AG09309 (cell line): ENCODE measurements at places on chromosomes 5 and 9.

GRCh38 chr5:180467028-180467975, 26.9 kb upstream of the CNOT6 start:
- no peak for DNase-seq

DNA sequence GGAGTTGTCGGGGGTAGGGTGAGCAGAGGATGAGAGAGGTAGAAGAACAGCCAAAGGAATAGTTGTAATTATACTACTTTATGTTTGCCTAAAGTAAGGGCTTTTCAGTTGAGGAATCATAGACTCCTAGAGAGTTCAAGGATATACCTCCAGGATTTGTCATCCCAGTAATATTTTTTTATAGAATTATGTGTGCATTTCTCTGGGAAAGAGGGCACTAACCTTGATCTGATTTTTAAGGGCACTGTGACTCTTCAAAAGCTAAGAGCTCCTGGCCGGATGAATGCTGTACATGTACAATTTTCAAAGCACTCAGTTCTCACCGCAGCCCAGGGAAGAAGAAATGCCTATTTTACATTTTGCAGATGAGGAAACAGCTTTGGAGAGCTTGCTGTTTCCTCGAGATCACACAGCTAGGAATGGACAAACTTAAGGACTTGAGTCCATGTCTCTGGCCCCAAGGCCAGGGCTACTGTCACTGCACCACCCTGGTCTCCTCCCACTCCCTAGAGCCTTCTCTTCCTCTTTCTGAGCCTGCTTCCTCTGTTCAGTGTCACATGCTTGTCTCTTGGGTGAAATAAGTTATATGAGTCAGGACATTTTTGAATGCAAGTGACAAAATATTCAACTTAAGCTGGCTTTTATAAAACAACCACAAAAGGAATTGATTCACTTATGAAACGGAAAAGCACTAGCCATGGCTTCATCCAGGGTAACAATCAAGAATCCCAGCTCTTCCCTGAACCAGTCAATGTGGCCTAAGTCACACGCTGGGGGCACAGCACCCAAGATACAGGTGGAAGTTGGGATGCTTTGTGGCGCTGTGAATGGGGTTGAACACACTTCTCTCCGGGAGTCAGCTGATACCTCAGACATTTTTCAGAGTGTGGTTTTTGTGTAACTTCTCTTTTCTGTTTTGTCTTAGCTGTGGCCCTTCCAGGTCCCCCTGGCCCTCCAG, 45.7 kb upstream of the TGFBR1 start:
- DNase-seq: no peak

GRCh38 chr5:150141544-150142184, 14.0 kb downstream of the PDGFRB start:
- no peak for DNase-seq

DNA sequence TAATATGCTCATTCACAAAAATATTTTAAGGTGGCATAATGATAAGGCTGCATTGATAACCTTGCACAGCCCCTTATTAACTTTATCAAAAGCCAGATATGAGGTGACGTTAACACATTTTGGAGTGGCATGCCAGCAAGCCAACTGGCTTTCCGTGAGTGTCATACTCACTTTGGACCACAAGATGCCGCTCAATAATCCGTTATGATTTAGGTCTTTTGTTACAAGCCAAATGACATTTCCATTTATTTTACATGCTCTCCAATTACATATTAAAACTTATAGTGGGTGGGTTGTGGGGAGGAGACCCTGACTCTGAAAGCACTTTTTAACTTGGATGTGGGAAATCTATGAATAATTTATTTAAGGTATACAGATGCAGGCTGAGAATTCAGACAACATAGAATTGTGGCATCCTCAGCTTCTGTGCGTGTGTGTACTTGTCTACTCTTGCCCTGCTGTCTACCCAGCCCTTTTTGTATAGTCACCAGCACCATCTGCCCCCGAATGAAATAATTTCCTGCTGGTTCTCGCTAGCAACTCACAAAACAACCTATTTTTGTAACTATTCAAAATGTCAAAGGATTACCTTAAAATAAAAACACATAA, 305.1 kb downstream of the PSAT1 start:
- DNase-seq: no peak

DNA sequence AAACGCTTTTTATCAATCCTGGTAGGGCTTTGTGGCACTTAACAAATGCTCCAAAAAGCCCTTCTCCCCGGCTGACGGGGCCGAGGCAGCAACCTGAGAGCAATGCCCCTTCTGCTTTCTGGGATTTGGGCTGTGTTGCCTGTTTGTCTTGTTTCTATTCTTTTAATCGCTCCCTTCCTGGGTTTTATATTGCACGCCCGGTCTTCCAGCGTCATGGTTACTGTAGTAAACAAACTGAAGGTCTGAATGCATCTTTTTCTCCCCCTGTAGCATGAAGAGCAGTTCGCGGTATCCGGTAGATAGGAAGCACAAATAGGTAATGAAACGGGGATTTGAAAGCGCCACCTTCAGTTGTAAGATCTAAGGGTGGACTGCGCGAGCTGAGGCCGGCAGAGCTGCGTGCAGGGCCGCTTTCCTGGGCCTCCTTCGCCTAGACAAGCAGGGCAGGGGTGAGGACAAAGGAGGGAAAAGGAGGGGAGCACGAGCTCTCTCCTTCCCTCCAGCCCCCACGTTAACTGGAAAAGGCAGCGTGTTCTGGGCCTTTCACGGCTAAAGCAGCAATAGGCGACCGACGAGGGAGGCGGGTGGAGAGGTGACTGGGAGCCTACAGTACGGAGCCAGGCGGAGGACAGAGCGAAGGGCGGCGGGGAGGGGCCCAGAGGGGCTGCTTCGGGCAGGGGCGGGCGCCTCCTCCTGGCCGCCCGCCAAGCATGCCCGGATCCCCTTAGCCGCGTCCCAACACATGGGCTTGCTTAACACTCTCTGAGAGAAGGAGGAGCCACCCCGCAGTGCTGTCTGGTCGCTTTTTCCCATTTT, 49.3 kb upstream of the ZNF366 start:
- DNase-seq: no peak

DNA sequence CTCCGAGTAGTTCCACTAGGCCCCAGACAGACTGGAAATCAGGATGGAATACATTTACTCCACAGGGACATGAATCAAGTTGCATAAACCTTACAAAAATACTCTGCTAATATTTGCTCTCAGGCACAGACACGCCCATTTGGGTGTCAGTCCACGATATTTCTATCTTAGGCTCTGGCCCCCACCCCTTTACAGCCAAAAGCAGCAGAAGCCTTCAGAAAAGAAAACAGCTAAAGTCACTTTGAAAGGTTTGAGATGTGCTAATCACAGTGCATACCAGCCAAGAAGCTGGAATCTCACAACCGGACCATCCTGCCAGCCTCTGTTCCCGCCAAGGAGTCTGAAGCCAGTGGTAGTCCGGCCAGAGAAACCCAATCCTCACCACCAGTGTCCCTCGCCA, 22.6 kb downstream of the PTPN3 start:
- no peak for DNase-seq

- no peak for DNase-seq
Measured at GRCh38 chr5:33565324-33565723, 124.6 kb downstream of the TARS1 start.

- no peak for DNase-seq
Measured at GRCh38 chr9:6893350-6894131, 135.8 kb downstream of the KDM4C start.

DNA sequence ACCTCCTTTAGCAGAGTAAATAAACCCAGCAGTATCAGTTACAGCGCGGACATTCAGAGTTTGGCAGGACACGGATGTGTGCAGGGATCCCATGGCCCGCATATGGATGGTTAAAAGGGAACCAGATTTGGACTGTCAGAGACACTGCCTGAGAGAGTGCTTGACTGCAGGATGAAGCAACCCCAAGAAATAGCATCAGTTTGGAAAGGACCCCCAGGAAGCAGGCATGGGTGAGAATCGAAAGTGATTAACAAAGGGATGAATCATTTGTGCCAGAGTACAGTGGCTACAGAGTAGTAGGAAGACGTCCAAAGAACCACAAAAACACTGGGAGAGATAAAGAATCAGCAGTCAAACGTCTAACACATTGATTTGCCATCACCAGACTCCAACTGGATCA, 5.5 kb downstream of the C7 start:
- DNase-seq: no peak

- no peak for DNase-seq
Measured at GRCh38 chr5:126851501-126852011, 74.6 kb downstream of the LMNB1 start.

- DNase-seq: no peak
Measured at GRCh38 chr5:74342948-74343682, 297.4 kb downstream of the ENC1 start.

DNA sequence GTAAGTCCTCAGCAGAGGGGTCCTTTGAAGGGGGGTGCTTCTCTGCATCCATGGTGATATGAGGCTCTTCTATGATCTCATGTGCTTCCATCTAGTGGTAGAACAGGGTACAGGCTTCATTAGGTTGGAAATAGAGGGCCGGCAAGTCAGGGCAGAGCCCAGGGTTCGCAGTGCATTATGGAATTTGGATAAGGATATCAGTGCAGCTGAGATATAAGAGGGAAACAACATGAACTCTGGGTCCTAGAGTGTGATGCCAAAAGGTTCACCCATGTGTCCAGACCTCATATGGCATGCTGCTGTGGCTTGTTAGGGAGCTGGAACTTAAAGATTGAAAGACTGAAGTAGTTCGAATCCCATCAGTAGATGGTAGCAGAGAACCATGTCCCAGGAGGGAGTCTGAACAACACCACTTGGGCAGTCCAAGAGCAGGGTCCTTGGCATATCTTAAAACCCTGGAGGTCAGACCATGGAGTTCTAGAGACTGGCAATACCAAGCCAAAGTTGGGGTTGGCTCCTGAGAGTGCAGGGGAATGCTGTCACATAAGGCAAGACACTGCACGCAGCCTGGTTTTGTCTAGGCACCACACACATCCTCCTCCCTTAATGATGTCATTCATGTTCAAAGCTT, 2.3 kb downstream of the FAM221B start:
- peak; percentile 27 for DNase-seq

DNA sequence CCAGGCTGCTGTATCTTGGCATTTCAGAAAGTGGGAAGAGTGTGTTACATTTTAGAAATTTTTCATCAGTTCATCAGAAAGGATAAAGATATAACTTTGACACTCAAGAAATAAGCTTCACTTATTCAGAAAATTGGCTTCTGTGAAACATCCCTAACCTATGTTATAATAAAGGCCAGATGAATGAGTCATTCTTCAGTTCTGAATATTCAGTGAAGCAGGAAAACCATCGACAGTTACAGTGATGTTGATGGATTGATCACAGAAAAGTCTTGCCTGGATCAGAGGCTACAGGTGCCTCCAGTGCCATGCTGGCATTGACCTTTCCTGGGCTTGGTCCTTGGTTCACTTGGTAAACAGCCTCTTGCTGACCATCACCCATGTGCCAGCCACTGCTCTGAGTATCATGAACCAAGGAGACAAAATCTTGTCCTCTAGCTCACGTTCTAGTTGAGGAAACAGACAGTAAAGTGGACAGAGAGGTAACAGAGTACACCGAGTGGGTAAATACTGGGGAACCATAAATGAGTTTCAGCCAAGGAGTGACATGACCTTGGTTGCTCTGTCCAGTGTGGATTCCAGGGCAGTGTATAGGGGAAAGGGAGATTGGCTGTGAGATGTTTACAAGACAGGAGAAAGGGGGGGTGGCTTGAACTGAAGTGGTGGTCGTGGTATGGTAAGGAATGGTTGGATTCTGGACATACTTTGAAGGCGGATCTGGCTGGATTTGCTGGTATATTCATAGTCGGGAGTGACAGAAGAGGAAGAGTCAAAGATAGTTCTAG, 98.6 kb downstream of the AMBP start:
- DNase-seq: no peak

DNA sequence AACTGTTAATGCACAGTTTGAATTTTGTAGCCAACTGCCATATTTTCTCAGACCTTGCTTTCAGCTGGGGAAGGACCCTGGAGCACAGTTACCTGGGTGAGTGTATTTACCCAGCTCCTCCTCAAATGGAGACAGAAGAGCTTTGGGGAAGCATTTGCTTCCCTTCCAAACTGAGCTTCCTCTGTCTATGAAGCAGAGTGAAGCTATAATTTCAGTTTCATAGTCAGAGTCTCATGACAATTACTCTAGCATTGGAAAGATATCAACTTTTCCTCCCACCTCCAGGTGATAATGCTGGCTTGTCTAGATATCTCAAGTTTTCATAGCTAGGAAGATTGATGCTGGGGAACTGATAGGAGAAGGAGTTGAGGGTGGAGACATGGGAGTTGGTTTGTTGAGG, 406.4 kb upstream of the CLINT1 start:
- no peak for DNase-seq

- no peak for DNase-seq
Measured at GRCh38 chr9:136744773-136745172, 2.0 kb upstream of the LCN10 start.

DNA sequence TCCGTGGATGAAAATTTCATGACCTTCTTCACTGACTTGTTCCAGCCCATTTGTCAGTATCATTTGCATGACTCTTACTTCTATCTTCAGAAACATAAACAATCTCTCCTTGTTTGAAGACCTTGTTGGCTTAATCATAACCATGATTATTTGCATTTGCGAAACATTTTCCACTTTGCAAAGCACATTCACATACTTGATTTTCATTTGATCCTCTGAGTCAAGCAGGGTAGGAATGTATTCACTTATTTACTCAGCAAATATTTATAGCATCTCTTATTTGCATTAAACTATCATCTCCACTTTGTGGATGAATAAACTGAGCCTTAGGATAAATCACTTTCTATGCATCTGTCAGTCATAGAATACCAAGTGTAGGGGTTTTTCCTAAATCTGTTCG, 343.0 kb upstream of the SGCD start:
- peak; percentile 11 for DNase-seq

DNA sequence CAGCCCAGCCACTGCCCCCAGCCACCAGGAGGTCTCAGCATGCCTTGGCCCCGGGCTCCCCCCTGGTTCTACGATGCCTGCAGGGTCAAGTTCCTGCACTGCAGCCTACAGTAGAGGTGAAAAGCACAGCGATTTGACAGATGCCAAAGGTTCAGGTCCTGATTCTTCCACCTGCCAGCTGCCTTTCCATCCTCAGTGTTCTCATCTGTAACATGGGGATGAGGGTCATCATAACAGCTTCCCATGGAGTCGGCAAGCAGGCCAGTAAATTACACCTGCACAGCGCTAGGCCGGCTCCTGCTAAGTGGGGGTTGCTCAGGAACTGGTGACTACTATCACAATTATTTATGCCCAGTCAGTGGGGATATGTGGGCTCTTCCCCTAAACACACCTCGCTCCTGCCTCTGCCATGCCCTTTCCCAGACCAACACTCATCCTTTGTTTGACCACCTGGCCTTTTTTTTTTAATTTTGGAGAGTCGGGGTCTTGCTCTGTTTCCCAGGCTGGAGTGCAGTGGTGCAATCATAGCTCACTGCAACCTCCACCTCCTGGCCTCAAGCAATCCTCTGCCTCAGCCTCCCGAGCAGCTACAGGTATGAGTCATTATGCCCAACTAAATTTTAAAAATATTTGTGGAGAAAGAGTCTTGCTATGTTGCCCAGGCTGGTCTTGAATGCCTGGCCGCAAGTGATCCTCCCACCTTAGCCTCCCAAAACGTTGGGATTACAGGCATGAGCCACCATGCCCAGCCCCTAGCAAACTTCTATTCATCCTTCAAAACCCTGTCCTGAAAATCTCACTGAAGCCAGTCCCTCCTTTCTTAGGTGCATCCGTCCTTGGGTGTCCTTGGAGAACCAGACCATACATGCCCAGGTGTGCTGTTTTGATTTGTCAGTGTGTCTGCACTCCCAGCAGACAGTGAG, 6.4 kb downstream of the ENG start:
- DNase-seq: no peak

GRCh38 chr9:38443181-38443580, 18.9 kb upstream of the IGFBPL1 start:
- no peak for DNase-seq
